ENCODE measurements at places on chromosomes 2 and 18. TPM values are rescaled to one million over a fixed set of nuclear protein-coding genes. Genes with fewer than 3 reads are reported as not detected.

NT5DC4 gene
- not detected for total RNA-seq

DES gene
- not detected for total RNA-seq

TEKT4 gene
- not detected for total RNA-seq

RBBP8 gene
- total RNA-seq, result 63.3 TPM

TBR1 gene
- not detected for total RNA-seq

GCG gene
- not detected for total RNA-seq

CXCR1 gene
- 0.99 TPM for total RNA-seq

SERPINB12 gene
- not detected for total RNA-seq

DNA sequence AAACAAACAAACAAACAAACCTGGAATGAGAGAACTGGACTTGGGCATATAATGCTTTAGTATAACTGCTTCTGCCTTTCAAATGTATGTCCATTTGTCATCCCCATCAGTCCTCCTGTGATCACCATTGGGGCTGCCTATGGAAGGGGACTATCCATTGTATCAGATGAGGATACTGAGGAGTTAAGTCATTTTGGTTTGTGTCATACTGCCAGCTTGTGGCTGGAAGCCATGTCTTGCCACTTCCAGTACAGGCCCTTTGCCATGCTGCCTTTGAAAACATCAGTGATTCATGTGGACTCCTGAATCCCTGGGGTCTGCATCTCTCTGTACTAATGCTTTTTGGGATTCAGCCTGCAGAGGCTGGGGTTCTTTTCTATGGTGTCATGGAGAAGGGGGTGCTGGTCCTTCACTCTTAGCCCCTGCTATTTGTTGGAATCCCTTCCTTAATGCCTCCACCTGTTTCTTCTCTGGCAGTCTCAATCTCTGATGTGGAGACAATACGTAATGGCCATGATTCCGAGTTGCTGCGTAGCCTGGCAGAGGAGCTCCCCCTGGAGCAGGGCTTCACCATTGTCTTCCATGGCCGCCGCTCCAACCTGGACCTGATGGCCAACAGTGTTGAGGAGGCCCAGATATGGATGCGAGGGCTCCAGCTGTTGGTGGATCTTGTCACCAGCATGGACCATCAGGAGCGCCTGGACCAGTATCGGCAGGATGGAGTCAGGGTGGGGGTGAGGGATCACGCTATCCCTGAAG, 10.6 kb downstream of the PLCD4 start:
- no peak overlapping the region for H3K4me3 ChIP-seq
- no peak for DNase-seq
- no peaks in the 10 kb centered on the region for H3K36me3 ChIP-seq
- peak overlapping the region; percentile 10 for H3K27ac ChIP-seq

DNA sequence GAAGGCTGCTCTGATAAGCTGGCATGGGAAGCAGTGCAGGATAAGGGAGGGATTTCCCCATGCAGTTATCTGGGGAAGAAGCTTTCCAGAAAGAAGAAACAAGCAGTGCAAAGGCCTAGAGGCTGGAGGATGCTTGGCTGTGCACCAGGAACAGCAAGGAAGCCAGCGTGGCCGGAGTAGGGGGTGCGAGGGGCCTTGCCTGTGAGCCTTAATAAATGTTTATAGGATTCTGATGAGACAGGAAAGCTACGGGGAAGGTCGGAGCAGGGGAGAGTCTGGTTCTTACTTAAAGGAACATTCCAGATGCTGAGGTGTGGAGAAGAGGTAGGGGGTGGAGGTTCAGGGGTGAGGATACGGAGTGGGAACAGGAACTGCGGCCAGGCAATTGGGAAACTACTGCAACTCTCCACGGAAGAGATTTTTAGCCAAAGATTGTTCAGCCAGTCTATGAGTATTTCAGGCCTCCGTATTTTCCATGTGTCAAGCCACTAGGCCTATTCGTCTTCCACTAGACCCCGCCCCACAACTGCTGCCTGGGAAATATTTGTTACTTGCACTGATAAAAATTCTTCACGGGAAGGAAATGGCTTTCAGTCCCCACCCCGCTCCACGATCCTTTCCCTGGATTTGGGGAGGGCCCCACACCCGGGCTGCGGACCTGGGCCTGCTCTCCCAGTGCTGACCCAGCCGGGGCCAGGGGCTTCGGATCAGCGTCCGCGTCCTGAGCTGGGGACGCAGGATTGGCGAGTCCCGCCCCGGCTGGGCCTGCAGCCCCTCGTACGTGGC, 516 bp downstream of the EIF2AK2 start:
- H3K4me3 ChIP-seq, result peak overlapping the region; percentile 91
- H3K36me3 ChIP-seq, result peaks cover 46% of the 10 kb centered on the region
- peak; percentile 46 for DNase-seq

- no peak within 1 kb of the TSS for H3K27ac ChIP-seq
- peaks cover 65% of the 10 kb centered on the region for H3K27me3 ChIP-seq
- H3K4me3 ChIP-seq, result peak within 1 kb of the TSS; percentile 48
- H3K4me1 ChIP-seq, result peaks cover 6% of the 10 kb centered on the region
- no peaks in the 10 kb centered on the region for H3K36me3 ChIP-seq
- DNase-seq, result no peak
These were observed at the start of gene RAPGEF4 for GRCh38 chr2:172735582-172736423. Gene RAPGEF4 (plus strand): TSS chr2:172735845. CDS start chr2:172735984, 139 bp downstream.

DNA sequence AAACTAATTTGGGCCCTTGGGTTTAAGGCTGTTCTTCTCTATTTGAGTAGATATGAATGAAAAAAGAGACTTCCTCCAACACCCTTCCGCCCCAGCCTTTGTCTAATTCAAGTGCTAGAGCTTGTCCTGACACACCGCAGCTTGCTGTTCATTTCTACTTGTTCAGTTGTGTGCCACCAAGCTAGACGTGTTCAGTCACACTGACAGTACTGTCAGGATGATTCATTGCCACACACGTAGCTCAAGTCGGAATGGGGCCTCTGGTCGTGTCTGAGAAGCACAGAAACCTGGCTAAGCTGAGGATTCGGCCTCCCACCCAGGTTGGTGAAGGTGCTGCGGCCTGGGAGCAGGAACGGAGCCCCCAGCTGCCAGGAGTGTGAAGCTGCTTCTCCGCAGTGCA, 45.6 kb upstream of the INHBB start:
- no peak for DNase-seq
- H3K36me3 ChIP-seq, result peaks cover 30% of the 10 kb centered on the region
- H3K4me1 ChIP-seq, result peaks cover 14% of the 10 kb centered on the region
- no peak overlapping the region for H3K4me3 ChIP-seq
- no peaks in the 10 kb centered on the region for H3K27me3 ChIP-seq
- no peak overlapping the region for H3K27ac ChIP-seq

DNA sequence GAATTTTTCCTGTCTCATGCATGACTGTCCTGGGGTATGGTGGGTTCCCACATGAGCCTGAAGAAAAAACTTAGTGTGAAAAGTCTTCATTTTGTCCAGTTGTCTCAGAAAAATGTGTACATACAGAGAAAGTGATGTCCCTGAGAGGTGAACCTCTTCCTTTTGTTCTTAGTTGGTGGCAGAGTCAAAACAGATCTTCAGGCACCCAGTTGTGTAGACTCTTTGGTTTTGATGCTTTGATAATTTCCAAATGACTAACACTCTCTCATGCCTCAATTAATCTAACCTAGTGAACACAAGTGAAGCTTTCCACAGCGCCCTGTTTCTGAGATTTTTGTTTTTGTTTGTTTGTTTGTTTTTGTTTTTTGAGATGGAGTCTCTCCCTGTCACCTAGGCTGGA, 273.5 kb downstream of the PIK3C3 start:
- DNase-seq, result no peak
- no peak overlapping the region for H3K4me3 ChIP-seq
- no peaks in the 10 kb centered on the region for H3K36me3 ChIP-seq
- no peak overlapping the region for H3K27ac ChIP-seq
- H3K27me3 ChIP-seq, result no peaks in the 10 kb centered on the region
- no peaks in the 10 kb centered on the region for H3K4me1 ChIP-seq

- no peak overlapping the region for H3K27ac ChIP-seq
- H3K4me1 ChIP-seq, result no peaks in the 10 kb centered on the region
- no peak for DNase-seq
These were observed 25.9 kb downstream of the COLEC11 start for GRCh38 chr2:3620834-3621233.

- no peak overlapping the region for H3K27ac ChIP-seq
- no peak overlapping the region for H3K4me3 ChIP-seq
- H3K36me3 ChIP-seq, result no peaks in the 10 kb centered on the region
- H3K4me1 ChIP-seq, result no peaks in the 10 kb centered on the region
- H3K27me3 ChIP-seq, result no peaks in the 10 kb centered on the region
These were observed 166.2 kb downstream of the TDRD15 start for GRCh38 chr2:21289989-21290388.

DNA sequence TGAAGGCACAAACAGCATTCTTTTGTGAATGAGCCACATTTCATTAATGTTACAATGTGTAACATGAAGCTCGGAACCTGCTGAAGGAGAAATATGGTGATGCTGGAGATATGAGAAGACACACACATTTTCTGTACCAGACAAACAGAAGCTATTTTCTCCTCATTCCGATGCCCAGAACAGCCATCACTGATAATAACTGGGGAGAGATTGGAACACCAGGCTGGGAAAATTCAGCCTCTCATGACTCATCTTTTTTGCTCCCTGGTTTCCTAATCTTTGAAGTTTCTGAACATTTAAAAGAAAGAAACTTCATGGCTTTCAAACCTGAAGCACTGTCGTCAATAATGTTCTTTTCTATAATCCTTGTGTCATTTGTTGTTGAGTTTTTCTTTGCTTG, 110.9 kb downstream of the LYPD6 start:
- no peak overlapping the region for H3K27ac ChIP-seq
- DNase-seq, result no peak
- H3K4me3 ChIP-seq, result no peak overlapping the region
- H3K27me3 ChIP-seq, result peaks cover 5% of the 10 kb centered on the region

GRCh38 chr18:9971313-9971920, 57.6 kb downstream of the VAPA start:
- peaks cover 30% of the 10 kb centered on the region for H3K27me3 ChIP-seq
- DNase-seq, result peak; percentile 81
- no peak overlapping the region for H3K27ac ChIP-seq
- H3K36me3 ChIP-seq, result peaks cover 2% of the 10 kb centered on the region

DNA sequence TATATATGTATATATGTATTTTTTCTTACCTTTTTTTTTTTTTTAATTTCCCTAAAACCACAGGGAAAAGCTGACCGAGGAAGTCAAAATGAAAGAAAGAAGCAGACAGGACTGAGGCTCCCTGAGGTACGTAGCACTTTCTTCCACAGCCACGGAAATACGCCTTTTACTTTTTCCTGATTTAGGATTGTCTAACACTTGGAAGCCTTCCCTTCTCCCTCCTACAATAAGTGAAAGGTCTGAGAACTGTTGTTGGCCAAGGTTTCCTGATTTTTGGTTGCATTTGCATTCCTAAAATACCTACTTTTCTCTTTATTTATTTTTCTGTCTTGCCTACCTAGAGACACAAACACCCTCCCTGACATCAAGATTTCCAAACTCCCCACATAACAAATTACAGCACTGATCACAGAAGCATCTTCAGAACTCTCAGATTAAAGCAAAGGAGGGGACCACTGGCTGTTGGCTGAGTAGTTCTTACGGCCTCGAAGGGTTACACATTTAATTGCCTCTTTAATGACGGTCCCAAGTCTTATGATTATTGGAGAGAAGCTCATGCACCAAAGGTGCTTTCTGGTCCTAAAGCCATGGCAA, 778.5 kb upstream of the FANCL start:
- no peaks in the 10 kb centered on the region for H3K27me3 ChIP-seq
- no peak overlapping the region for H3K4me3 ChIP-seq
- H3K36me3 ChIP-seq, result no peaks in the 10 kb centered on the region

GRCh38 chr2:32798829-32799228, 147.9 kb upstream of the LTBP1 start:
- no peaks in the 10 kb centered on the region for H3K27me3 ChIP-seq
- DNase-seq, result no peak
- no peak overlapping the region for H3K4me3 ChIP-seq
- no peaks in the 10 kb centered on the region for H3K4me1 ChIP-seq
- no peak overlapping the region for H3K27ac ChIP-seq

DNA sequence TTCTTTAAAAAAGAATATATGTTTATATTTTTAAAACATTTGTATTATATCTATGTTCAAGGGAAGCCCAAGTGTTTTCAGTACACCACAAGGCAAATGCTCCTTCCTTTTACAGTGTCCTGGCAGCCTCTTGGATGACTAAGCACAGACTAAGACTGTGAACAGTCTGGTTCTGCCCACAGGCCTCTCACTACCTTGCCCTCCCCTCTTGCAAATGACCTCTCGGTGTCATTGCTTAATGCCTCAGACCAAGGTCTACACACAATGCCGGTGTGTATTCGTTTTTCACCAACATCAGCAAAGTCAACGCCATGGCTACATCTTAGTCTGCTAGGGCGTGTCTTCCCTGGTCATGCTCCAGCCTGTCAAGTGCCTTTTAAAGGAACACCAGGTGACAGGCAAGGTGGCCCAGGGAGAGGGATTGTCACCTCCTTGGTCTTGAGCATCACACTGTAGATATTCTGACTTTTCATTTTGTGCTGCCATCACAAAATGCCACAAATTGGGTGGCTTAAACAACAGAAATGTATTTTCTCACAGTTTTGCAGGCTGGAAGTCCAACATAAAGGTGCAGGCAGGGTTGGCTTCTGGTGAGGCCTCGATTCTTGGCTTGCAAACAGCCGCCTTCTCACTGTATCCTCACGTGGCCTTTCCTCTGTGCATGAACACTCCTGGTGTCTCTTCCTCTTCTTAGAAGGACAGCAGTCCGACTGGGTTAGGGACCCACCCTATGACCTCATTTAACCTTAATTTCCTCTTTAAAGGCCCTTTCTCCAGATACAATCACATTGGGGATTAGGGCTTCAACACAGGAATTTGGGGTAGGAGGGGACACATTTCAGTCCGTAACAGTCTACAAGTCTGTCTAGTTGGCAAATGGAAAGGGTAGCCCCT, 266.5 kb downstream of the KLHL29 start:
- H3K27me3 ChIP-seq, result no peaks in the 10 kb centered on the region
- H3K4me1 ChIP-seq, result no peaks in the 10 kb centered on the region
- no peak overlapping the region for H3K4me3 ChIP-seq
- H3K36me3 ChIP-seq, result no peaks in the 10 kb centered on the region
- DNase-seq, result no peak

DNA sequence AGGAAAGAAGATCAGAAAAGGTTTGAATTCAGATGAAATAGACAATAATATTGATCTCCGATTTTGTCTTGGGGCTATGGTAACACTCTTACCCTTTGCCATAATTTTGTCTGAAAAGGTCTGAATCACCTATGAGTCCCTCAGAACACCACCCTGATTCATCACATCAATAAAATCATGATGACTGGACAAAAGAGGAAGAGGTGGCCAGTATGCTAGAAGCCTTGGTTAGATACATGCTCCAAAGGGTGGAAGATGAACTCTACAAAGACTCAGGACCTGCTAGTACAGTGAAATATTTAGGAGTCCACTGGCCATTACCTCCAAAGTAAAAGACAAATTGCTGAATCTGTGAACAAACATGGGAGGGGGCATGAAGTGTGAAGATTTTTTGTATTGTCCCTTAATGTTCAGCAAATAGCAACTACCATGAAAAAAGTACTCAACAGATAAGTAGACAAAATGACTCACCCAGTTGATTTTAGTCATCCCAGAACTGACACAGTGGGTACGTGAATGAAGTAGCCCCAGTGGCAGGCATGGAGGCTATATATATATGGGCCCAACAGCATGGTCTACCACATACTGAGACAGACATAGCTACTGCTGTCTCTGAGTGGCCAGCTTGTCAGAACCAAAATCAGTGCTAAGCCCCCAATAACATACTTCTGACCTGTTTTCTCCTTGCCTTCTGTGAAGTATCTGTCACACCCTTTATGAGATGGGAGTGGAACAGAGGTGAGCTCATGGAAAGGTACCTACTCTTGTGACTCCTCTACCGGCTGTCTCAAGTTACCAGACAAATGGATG, 36.5 kb upstream of the GLS start:
- H3K27ac ChIP-seq, result no peak overlapping the region
- DNase-seq, result no peak
- no peaks in the 10 kb centered on the region for H3K36me3 ChIP-seq

All from activated CD4-positive, alpha-beta T cell treated with anti-CD3 and anti-CD28 coated beads, Interleukin-2, amount 10 ng/mL, durations not matched to agents 7 days and 5 days (primary cell).